ENCODE measurements at places on chromosomes 3 and 15.
A peak's percentile ranks its signal among the peaks of the same experiment; 100 is the strongest.

GRCh38 chr15:65732698-65733097 is 59.4 kb downstream of the DENND4A start:
- no peak for DNase-seq

DNA sequence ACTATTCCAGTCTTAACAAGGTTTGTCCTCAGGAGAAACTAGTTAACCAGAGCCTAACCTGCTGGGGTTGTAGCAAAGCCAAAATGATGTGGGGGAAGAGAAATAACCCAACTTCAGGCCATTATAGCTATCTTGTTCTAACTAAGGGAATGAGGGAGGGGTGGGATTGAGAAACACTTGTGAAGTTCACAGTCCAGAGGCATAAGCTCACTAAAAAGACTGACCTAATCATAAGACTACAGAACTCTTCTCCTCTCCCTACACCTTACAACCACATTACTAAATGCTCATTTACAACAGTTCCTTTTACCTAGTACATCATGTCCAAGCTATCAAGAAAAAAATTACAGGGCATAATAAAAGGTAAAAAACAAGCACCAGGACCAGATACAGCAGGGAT is 52.8 kb downstream of the UBE3A start:
- no peak for DNase-seq

DNA sequence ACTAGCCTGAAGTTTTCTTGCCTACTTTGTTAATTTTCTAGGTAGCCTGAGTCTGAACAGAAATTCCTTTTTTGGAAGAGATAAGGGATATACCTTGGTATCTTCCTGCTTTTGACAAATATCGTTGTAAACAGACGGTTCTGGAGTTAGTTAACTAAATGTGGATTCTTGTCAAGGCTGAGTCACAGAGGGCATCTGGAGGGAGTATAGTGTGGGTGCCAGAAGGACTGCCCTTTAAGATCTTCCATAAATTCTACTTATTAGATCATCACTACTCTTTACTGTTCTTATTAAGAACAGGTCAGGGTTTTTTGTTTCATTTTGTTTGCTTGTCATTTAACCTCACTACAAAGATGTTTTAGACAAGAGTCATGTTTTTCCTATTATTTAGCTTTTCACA is 125.3 kb upstream of the SKOR1 start:
- DNase-seq = no peak

DNA sequence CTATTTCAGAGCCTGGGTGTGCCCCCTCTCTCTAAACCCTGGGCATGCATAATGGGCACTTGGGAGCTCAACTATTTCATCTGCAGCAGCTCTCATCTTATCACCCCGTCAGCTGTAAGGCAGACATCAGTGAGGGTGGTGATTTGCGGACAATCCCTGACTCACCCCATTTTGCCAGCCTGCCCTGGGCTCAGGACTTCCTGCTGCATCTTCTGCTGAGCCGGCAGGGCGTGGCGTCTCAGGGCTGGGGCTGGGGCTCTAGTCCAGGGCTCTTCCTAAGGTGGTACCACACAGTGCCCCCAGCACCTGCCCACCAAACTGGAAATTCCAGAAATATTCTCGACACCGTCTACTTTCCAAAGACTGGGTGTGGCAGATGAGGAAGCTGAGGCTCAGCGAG is 925 bp upstream of the PSTPIP1 start:
- DNase-seq = no peak

GRCh38 chr3:154884952-154885351 is 195.2 kb upstream of the MME start:
- DNase-seq = no peak

DNA sequence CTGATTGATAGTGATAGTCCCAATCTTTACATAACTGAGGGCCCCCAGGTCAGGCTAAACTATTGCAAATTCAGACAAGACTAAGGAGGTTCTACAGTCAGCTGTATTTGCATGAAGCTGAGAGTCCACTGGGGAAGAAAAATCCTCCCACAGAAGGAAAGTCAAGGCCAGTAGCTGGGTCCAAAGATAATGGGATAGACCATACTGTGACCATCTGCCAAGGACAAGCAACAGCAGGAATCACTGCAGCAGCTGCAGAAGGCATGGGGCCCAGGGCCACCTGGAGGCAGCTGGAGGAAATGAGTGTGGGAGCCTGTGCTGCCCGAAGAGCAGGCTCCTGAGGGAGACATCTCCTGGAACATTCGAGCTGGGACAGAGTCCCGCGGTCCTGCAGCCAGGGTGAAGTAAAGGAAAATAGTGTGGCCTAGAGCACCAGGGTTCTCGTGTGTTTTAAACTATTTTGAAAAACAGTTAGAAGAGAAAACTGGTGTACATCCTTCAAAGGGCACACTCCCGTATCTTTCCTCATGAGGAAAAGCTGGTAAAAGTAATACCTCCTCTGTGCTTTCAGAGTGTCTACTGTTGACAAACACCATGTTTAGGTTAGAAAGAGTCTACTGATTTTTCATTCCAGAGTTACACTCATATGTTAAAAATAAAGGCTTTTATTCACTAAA is 13.2 kb upstream of the TMEM212 start:
- DNase-seq = peak; percentile 69

GRCh38 chr3:139686624-139687023 is 8.9 kb upstream of the NMNAT3 start:
- no peak for DNase-seq

- no peak for DNase-seq
These were observed 665 bp downstream of the GATM start for GRCh38 chr15:45377609-45378148.

DNA sequence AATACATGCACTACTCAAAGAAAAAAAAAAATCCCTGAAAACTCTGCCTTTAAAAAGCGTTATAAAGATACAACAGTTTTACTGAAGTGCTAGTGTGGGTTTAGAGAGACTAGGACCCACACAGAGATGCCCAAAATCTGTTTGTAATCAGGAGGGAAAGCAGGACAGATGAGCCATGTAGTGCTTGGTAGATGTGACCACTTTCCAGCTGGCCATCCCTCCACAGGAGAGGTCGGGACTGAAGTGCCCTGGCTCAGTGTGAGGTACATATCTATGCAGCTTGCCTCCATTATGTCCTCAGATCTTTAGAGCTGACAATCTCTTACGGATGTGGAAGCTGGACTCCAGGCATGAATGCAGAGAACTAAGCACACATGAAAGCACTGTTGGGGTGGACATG is 57.5 kb upstream of the NANOGP8 start:
- no peak for DNase-seq

DNA sequence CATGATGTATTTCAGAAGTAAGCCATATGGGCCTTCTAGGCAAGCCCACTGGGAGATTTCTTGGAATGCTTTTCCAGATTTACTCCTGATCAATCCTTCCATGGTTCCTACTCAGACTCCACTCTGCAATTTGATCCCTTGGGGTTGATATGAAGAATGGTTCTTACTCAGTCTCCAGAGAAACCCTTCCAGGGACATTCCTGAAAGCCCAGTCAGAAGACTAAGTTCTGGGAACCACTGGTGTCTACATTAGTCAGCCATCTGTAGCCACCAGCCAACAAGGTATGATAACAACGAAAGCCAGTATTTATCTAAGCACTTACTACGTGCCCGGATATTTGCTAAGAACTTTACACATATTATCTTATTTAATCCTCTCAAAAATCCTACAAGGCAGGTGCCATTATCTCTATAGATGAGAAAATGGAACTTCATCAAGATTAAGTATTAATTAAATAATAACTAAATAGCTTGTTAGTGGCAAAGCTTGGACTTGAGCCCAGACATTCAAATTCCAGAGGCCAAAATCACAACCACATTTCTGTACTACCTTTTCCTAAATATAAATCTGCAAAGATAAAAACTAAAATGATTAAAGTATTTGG is 32.7 kb downstream of the ZNF385D start:
- DNase-seq = peak; percentile 99

GRCh38 chr15:62822228-62822627 is 220.3 kb upstream of the TPM1 start:
- DNase-seq = peak; percentile 63

DNA sequence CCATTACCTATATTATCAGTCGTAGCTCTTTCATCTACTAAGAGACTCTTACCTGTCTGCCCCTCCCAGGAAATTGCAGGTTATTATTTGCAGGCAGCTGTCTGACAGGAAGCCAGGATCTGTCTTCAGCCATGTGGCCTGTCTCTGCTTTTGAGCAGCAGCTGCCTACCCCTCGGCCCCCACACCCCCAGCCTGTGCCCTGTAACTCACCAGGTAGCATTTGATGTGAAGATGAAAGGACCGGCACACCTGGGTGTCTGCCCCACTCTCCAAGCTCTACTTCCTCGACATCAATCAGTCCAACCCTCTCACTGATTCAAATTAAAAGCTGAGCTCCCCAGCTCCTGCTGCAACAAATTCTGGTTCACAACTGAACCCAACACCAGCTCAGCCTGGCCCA is 197.2 kb upstream of the CTNNB1 start:
- no peak for DNase-seq

DNA sequence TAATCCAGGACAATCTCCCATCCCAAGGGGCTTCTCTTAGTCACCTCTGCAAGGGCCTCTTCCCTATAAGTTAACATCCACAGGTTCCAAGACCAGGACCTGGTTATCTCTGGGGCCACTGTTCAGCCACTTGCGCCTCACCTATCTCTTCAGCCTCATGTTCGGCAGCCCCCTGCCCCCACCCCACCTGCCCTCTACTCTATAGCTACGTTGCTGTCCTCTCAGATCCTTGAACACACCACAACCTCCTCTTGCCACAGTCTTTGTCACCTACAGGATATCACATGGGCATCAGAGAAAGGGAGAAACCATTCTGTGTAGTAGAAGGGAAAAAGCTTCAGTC is 33.9 kb downstream of the SLC41A3 start:
- DNase-seq = no peak

DNA sequence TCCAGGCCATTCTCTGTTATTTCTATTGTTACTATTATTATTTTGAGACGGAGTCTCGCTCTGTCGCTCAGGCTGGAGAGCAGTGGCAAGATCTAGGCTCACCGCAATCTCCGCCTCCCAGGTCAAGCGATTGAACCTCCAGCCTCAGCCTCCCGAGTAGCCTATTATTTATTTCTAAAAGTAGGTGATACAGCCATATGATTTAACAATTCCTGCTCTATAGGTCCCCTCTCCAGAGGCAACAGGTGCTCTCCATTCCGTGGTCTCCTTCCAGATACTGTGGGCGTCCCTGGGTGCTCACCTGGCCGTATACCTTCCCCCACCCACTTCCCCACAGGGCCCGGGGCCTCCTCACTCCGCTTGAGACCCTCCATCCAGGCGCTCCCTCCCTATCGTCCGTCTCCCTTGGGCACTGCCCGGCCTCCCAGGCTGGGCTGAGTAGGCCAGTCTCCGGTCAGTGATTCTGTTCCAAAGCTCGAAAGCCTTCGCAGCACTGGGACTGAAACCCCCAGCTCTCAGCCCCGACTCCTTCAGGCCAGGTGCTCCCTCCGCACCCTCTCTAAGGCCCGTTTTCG is 708 bp upstream of the PTPN23 start:
- DNase-seq = no peak

Data from renal cortical epithelial cell (primary cell).